ENCODE measurements at places on chromosomes 12 and 14.

DNA sequence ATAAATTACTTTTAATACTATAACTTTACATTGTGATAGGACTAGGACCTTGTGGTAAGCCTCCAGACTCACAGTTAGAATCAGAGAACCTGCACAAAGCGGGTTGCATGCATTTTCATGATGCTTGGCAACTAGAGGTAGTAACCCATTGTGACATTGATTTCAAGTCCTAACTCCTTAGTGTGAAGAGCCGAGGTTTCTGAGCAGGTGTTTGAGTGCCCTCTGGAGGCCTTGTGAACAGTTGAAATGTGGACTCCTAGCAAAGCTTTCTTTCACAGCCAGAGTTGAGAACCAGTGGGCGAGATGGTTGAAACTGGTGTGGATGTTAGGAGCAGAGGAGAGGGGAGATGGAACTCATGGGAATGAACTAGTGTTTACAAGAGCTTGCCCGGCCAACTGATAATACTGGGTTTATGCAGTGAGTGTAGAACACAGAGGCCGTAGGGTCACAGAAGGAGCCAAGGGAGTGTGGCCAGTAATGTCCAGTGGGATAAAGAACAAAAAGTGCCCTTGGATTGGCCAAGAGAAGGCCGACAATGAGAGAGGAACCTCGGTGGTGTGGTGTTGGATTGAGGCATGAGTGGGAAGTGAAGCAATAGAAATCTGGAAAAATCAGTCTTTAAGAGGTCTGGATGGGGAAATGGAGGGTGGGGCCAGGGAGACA is 10.9 kb downstream of the ZNF664 start:
- DNase-seq = peak; percentile 39

GRCh38 chr12:22808860-22809259 is 183.9 kb downstream of the ETNK1 start:
- DNase-seq = no peak

- DNase-seq = no peak
Measured at GRCh38 chr12:102010265-102010994, 51.4 kb downstream of the WASHC3 start.

- DNase-seq = no peak
Measured at GRCh38 chr12:62891805-62892549, 43.0 kb downstream of the PPM1H start.

DNA sequence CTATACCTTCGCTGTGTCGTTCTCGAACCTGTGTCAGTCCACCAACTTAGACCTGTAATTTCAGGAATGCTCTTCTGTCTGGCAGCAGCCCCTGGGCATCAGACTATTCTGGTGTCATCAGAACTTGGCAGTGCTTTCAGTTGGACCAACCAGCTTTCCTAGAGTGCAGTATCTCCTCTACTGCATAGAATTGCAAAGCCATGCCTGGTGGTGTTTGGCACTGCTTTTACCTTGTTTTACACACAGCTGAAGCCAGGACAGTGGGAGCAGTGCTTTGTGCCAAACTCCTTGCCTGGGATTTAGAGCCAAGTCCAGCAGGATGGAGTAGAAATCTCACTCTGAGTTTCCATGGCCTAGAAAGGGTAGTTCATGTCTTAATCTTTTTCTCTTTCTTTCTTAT is 1.5 kb downstream of the FLVCR2 start:
- no peak for DNase-seq

DNA sequence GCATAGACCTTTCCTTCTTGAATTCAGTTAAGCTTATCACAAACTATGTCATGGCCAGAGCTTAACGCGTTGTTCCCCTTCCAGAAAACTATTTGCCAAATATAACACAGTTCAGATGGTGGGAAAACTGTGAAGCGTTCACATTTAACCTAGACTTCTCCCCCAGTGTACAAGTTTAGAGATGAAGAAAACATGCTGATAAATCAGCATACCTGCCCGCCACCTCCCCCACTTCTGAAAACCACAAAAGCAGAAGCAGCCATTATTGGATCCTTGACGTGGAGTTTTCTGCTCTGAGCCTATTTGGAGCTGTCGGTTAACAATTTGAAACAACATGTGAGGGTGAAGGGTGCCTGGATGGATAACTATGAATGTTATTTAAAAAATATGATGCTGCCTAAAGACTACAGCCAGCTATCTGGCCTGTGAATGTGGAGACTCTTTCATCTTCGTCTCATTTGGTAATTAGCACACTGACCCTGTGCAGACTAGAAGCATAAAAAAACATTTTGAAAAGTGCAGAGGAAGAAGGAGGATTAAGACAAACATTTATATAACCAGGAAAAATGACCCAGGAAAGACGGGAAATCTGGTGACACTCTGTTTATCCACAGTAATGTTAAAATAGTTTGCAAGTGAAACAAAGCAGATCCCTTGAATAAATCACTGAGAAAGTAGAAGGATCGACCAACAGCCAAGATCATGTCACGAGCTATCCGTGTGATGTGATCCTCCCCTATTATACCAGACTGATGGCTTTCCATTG is 408.2 kb downstream of the AEBP2 start:
- no peak for DNase-seq

GRCh38 chr14:46048127-46048526 is 603.5 kb downstream of the RPL10L start:
- no peak for DNase-seq

DNA sequence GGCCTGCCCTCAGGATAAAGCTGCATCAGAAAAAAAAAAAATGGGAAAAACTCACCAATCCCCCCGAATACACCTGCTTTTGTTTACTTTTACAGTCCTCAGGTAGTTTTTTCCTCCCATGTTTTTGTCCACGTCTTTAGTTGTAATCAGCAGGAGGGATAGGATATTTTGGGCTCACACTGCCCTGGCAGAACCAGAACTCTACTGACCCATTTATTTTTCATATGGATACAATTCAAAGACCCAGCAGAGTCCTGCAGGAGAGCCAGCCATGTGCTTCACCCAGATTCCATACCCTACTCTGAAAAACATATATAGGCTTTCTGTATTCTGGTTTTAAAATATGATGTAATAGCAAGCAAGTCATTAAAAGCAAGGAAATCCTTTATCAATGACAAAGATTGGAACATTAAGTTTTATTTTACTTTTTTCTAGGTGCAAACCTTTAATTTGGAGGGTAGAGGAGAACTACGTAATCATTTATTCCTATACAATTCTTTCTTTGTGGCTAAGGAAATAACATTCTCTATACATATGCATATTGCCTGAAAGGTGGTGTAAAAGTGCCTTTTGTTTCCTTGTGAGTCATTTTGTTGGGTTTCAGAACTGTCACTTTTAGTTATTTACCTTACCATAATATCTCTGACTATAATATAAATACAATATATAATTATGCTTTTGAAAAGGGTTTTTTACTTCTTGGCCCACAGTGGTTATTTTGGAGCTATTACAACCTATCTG is 19.1 kb downstream of the DACT1 start:
- no peak for DNase-seq

DNA sequence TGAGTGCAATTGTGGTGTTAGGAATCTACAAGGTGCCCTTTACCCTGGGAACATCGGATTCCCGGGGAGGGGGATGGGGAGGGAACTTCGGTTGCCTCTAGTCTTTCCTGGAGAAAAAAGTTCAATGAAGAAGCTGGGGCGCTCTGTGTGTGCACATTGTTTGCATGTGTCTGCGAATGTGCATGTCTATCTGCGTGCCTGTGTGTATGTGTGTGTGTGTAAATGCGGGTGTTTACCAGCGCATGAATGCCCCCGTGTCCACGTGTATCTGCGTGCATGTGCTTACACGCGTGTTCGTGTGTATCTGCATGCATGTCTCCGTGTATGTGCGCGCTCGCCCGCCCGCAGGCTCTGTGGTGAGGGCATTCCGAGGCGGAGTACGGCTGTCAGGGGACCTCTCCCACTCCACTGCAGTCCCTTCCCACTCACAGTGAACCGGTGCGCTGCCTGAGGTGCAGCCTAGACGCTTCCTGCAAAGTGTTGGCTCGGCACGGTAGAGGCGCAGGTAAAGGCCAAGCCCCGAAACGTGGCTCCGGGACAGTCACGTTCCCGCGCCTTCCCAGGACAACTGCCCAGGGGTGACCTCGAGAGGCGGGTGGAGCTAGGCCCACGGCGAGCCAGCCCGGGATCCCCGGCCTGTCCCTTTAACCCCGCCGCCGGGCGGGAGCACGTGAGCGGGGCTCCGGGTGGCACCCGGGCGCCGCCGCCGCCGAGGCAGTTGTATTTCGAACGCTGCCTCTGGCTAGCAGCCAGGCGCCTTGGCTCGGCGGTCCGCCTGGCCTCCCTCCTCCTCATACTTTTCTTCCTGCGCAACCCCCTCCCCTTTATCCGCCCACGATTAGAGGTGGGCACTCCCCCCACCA is 539 bp upstream of the HMGA2 start:
- no peak for DNase-seq

GRCh38 chr14:51661504-51661903 is 9.8 kb downstream of the FRMD6 start:
- DNase-seq = no peak

DNA sequence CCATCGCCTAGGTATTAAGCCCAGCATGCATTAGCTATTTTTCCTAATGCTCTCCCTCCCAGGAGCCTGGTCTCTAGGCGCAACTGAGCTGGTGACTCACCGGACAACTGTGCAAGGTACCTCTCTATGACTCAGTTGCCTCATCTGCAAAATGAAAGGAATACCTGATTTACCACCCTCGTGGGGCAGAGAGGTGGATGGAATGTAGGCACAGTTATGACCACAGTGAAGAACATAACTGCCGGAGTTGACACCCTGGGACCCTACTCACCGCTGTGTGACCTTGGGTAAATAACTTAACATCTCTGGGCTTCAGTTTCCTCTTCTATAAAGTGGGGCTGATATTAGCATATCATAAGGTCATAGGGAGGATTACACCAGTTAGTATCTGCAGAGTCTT is 22.6 kb downstream of the BCL11B start:
- DNase-seq = no peak

- no peak for DNase-seq
Measured at GRCh38 chr14:61561657-61562276, 133.5 kb upstream of the HIF1A start.

DNA sequence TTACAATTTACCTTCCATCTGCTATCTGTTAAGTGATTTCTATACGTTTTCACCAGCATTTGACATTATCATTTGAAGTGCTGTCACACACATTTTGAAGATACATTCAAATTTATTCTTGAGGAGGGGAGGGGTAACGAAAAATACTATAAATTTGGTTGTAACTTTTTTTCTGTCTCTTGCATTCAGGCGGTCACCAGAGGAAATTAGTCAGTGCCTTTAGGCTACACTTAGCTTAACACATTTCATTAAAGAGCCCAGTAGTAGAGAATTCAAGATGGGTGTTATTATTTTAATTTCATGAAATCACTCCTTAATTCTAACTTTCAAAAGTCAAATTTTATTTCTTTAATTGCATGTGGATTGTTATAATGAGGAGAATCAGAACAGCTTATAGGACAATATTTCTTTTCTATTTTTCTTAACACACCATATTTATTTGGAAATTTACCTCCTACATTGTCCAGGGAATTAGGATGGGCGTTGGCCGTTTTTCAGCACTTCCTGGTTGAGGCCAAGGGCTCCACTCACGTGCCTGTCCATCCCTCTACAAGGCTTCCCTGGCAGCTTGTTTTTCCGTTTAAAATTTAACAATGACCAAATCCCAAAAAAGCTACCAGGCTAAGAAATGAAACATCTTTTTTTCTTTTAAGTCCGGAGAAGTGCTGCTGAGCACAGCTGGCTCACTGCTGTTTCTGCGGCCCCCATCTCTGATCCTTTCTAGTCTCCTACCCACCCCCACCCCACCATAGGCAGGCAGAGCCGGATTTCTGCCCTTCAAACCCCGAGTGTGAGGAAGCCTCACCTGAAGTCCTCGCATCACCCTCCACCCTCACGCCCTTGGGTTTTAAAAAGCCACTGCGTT is 1.1 kb upstream of the FAR2 start:
- no peak for DNase-seq

DNA sequence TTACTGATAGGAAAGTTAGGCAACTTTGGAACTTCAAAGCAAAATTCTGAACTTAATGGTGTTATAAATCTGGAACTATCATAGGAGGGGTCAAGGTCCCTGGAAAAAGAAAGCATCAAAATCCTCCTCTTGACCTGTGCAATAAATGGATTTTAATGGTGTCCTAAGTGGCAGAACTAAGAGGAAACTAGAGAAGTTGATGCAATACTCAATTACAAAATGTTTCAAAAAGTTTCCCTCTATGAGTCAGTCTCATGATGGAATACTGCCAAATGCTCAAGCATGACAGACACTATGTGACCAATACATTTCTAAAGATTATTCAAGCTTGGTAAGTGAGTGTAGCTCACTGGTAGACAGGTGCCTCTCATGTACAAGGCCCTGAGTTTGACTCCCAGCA is 47.7 kb upstream of the ERGIC2 start:
- DNase-seq = no peak

GRCh38 chr14:34623506-34623905 is 6.4 kb downstream of the SNX6 start:
- DNase-seq = no peak

DNA sequence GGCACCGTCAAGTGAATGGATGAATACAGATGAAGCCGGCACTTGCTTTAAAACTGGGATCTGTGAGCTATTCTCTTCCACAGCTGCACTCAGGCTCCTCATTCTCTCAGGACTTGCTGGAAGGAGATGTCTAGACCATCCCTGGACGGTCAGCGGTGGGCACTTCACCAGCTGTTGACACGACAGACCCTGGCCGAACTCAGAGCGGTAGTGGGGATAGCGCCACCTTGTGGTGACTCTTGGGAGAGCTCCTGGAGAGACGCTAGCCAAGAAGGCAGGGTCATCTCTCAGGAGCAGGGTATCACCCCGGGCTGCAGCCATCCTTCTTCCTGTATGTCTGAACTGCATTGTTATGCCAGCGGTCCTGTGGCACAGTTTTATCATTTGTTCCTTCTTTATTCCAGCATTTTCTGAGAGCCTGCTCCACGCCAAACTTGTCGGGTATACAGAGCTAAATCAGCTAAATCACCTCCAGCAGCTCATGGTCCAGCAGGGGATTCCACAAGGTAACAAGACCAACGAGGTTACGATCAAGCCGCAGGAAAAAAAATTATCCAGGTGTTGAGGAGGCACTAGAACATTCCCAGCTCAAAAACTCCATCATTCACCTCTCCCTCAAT is 10.0 kb downstream of the WNT1 start:
- peak; percentile 78 for DNase-seq

- no peak for DNase-seq
Measured at GRCh38 chr12:114499338-114499737, 93.4 kb upstream of the TBX5 start.

- no peak for DNase-seq
Measured at GRCh38 chr12:68595241-68595640, 15.5 kb upstream of the RAP1B start.

DNA sequence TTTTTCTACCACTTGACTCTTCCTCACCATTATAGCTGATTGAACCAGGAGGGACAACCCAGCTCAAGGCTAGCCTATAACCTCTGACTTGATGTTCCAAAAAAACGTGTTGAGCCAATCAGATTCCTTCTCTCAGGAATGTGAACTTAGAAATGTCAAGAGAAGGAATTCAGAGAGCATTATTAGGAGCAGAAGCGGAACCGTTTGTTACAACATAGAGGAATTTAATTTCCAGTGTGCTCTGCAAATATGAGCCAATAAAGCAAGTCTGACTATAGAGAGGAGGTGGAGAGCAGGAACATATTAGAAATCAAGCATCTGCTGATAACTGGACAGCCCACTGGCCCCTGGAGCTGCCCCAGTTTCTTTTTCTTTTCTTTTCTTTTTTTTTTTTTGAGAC is 15.3 kb upstream of the PELI2 start:
- no peak for DNase-seq

- DNase-seq = no peak
Measured at GRCh38 chr12:27279826-27280225, 35.7 kb downstream of the STK38L start.

GRCh38 chr12:46153268-46153872 is 115.5 kb downstream of the SLC38A1 start:
- no peak for DNase-seq

GRCh38 chr12:15220451-15220850 is 766 bp downstream of the RERG start:
- no peak for DNase-seq

Measured in activated naive CD4-positive, alpha-beta T cell treated with Interleukin-2 at 50 U/mL for 16 hours (primary cell).